ENCODE measurements at places on chromosomes 12 and 14. TPM values are rescaled to one million over a fixed set of nuclear protein-coding genes. Genes with fewer than 3 reads are reported as not detected.

GRCh38 chr12:124130691-124131591 lies 157.9 kb downstream of the ZNF664 start:
- no peak for DNase-seq

EXOC3L4 gene
- total RNA-seq: 1.2 TPM

- DNase-seq: no peak
Observed at GRCh38 chr14:71116568-71117122, 209.4 kb downstream of the PCNX1 start.

AKAP6 gene
- 160 TPM for total RNA-seq

VRTN gene
- not detected for total RNA-seq

DNA sequence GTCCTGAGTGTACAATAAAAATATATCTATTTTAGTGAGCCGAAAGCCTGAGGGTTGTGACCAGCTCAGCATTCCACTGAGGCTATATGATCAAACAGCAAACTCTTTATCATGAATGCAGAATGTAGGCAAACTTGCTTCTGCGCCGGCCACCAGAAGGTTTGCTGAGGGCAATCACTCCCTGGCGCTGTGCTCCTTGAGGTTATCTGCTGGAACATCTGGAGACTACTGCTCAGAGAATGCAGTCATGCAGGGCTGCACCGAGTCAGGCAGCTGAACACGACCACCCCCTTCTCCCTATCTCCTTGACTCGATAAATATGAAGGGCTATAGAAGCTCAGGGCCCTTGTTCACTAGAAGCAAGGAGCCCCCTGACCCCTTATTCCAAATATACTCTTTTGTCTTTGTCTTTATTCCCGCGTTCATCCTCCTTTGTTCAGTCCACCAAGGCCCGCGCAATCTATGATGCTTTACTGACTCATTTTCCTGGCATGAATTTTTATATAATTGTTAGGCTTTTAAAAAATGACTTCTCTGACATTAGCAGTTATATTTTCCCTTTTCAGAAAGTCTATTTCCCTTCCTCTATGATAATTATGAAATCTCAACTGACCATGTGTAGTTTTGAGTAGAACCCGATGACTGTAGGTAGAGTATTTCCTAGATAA lies 1089.3 kb downstream of the SLC16A7 start:
- peak; percentile 54 for DNase-seq

LALBA gene
- total RNA-seq: not detected

- no peak for DNase-seq
Observed at GRCh38 chr14:104445832-104446381, 133.7 kb upstream of the C14orf180 start.

KRT82 gene
- total RNA-seq: not detected

GRCh38 chr12:116018282-116018681 lies 259.2 kb downstream of the MED13L start:
- no peak for DNase-seq

DNA sequence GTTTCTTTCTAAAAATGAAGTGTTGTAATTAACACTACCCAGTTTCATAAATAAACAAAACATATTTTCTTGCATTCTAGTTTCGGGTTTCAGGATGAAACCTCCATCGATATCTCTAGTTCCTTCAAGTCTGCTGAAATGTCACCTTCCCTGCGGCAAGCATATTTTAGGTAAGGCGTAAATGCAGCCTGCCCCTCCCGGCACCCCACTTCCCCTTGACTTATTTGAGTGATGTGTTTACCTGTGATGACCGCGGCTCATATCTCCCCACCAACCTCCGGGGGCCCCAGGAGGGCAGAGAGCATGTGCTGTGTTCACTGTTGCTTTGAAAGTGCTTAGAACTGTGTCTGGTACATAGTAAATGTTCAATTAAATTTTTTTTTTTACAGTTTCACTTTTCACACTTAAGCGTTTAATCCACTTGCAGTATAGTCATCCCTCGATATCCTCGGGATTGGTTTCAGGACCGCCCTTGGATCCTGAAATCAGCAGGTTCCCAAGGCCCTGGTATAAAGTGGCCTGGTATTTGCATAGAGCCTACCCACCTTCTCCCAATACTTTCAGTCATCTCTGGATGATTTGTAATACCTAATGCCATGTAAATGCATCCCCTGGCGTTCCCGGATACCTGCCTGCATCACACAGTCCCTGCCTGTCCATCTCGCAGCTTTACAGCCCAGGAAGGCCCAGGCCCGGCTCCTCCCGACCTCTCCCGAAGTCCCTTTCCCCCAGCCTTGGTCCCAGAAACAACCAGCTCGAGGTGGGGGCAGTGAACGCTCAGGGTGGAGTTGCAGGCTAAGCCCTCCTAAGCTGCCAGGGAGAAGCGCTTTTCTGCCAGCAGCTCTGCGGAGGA lies 40.2 kb upstream of the FBRSL1 start:
- peak; percentile 50 for DNase-seq

GRCh38 chr12:14589169-14590004 lies 21.7 kb upstream of the PLBD1 start:
- DNase-seq: no peak

- no peak for DNase-seq
Observed at GRCh38 chr14:61752626-61753025, 9.6 kb upstream of the SNAPC1 start.

- DNase-seq: no peak
Observed at GRCh38 chr12:64801381-64801780, 23.1 kb upstream of the TBC1D30 start.

GRCh38 chr12:115440438-115440837 lies 756.5 kb upstream of the TBX3 start:
- DNase-seq: no peak

- DNase-seq: no peak
Observed at GRCh38 chr12:9925705-9926393, 6.3 kb downstream of the CLEC2A start.

DNA sequence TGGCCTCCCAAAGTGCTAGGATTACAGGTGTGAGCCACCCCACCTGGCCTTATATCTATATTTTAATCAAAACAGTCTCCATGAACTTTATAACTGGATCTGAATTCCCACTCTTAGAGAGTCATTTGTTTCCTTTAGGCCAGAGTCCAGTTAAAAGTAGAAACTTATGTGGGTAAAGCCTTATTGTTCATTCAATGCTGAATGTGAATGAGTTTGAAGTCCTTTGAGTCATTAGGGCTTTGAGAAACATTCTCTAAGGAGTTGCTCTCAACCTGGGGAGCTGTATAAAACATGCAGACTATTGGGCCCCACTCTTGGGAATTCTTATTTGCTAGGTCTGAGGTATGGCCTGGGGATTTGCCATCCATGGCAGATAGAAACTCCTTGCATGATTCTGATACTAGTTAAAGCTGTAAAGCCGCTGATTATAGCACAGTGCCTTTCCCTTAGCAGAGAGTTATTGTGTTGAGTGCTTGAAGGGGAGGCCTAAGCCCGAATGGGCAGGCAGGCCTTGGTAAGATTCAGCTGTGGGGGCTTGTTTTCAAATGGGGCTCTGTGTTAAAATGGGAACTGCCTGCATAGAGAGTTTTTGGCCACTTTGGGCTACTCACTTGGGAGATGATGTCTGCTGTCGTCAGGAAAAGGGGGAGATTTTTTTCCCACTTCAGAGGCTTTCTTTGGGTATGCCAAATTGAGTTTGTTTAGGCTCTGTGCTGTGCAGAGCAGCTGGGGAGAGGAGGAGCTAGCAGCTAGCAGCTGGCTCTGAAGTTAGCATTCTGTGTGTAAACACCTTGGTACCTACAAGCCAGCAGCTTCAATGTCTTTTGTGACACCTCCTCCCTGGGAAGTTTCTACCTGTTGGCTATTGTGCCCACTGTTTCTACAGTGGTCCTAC lies 117.5 kb downstream of the DACT1 start:
- no peak for DNase-seq

GRCh38 chr12:67594888-67595287 lies 53.7 kb upstream of the DYRK2 start:
- DNase-seq: no peak

Measured in Right ventricle myocardium inferior (tissue), 1 donor.